ENCODE measurements at places on chromosomes 2 and 18.

DNA sequence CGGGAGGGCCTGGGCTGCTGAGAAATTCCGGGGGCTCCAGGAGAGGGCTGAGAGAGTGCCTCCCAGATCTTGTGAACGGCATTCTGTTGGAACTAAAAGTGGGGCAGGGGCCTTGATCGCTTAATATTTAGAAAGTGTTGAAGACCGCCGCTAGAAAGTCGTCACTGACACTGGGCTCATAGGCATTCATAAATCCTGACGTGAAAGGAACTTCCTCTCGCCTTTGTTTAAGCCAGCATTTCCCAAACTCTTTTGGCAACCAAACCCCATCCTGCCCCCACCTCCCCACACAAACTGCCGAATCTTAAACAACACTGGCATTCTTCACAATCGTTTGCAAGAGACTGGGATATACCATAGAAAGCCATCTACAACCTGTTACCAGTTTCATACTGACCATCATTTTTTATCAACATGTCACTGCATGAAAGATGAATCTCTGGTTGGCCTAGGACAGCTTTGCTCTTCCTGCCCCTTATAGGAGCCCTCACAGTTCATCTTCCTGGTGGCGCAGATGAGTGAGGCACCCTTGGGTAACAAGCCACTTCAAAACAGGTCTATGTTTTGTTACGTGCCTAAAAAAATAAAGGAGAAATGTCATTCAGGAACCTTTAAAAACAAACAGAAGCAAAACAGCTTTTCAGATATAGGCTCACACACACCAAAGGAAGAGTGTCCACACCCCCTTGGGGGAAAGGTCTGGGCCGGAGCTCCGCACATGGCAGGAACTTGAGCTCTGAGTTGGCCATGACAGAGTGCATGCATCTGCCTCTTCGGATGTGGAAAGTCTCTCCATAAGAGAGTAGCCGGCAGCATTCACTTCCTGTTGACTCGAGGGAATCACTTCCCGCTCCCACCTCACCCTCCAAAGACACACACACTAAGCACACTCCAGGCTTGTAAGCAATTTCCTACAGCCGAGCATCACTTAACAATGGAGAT lies 13.0 kb downstream of the MTERF4 start:
- no peak for DNase-seq

- no peak for DNase-seq
Measured at GRCh38 chr2:68214381-68214780, 38.0 kb downstream of the PPP3R1 start.

- DNase-seq: no peak
Measured at GRCh38 chr2:175012516-175012915, 7.3 kb upstream of the CHN1 start.

- peak; percentile 27 for DNase-seq
Measured at GRCh38 chr2:223692191-223692947, 90.2 kb upstream of the SCG2 start.

- peak; percentile 26 for DNase-seq
Measured at GRCh38 chr2:41922177-41922576, 125.6 kb upstream of the PKDCC start.

Data from ELF-1 (cell line).